ENCODE measurements at places on chromosomes 1 and 21.

- no peak for DNase-seq
Measured at GRCh38 chr1:206662396-206663092, 22.2 kb upstream of the MAPKAPK2 start.

GRCh38 chr1:89310505-89310904, 37.8 kb upstream of the GBP5 start:
- DNase-seq = no peak

DNA sequence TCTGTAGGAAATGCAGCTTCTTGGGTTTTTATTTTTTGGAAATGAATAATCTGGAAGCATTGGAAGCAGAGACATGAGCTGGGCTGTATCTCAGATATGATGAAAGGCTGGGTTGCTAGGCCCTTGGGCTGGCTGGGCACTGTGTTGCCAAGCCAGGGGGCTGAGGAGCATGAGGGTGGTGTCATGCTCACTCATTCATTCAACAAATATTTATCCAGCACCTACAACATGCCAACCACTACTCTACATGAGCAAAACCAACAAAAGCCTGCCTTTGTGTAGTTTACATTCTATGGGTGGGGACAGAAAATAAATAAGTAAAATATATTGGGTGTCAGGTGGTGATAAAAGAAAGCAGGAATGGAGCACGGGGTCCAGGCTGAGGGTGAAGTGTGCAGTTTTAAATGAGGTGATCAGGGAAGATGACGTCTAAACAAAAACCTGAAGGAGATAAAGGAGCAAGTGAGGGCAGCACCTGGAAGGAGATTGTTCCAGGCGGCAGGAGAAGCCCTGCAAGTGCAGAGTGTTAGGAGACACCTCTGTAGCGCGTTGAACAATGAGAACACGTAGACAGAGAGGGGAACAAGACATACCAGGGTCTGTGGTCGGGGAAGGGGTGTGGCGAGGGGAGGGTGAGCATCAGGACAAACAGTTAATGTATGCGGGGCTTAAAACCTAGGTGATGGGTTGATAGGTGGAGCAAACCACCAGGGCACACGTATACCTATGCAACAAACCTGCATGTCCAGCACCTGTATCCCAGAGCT, 10.9 kb downstream of the TAGLN2 start:
- no peak for DNase-seq

- DNase-seq = no peak
Measured at GRCh38 chr1:40495315-40495903, 13.2 kb upstream of the EXO5 start.

DNA sequence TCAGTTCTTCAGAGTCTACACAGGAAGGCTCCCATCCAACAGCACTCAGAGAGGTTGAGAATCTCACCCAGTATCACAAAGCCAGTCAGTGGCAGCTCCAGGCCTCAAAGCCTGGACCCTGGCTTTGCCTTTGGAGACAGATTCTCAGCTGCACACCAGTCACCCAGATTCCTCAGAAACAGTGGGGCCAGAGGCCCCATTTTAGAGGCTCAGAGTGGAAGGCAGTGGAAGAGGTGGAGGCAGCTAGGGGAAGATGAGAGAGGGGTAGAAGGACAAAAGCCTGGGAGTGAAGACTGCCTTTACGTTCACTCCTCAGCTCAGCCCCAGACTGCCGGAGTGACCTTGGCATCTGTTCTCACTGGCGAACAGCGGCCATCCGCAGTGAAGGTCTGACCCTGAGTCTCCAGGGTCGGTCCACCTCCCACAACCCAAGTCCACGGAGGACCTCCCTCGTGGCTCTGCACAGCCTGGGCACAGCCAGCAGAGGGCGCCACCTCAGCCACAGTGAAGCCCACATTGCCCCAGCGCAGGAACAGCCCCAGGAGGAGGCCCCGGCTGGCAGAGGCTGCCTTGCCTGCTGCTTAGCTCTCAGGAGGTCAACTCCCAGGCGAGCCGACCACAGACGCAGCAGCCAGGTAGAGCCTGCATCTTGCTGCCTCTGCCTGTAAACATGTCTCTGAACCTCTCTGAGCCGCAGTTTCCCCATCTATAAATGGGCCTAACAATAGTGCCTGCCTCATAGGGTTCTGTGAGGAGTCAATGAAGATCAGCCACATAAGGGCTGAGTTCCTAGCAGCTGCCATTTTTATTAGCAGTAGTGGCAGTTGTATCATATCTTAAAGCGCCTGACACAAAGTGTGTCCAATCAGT, 5.9 kb upstream of the FNDC5 start:
- DNase-seq = peak; percentile 24

GRCh38 chr21:38980416-38981313, 174.9 kb downstream of the ETS2 start:
- no peak for DNase-seq

DNA sequence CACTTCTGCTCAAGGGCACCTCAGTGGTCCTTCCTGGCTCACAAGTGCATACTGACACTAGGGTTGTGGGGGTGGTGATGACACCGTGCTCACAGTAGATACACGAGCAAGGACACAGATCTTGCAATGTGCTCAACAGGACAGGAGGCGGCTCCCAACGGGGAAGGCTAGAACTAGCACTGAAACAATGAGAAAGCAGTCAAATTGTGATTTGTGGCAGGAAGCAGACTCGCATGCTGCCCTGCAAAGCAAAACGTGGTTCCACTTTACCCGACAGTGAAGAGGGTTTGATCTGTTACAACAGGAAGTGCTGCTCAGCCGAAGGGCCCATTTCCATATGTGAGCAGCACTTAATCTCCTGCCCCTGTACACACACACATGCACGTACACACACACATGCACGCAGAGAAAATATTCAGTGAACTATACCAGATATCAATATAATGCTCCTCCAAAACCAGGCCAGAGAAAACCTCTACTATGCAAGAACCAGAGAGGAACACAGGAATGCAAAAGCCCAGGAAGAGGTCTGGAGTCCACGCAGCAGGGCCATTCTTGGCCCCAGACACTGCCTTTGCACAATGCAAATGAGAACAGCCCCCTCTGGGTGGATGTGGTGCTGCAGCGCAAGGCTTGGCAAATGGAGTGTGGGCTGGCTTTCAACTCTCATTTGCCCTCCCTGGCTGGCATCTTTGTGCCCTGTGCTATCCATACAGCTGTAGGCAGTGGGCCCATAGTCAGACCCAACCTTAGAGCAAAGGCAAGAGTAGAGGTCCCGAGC, 47.1 kb downstream of the KANK4 start:
- DNase-seq = no peak

DNA sequence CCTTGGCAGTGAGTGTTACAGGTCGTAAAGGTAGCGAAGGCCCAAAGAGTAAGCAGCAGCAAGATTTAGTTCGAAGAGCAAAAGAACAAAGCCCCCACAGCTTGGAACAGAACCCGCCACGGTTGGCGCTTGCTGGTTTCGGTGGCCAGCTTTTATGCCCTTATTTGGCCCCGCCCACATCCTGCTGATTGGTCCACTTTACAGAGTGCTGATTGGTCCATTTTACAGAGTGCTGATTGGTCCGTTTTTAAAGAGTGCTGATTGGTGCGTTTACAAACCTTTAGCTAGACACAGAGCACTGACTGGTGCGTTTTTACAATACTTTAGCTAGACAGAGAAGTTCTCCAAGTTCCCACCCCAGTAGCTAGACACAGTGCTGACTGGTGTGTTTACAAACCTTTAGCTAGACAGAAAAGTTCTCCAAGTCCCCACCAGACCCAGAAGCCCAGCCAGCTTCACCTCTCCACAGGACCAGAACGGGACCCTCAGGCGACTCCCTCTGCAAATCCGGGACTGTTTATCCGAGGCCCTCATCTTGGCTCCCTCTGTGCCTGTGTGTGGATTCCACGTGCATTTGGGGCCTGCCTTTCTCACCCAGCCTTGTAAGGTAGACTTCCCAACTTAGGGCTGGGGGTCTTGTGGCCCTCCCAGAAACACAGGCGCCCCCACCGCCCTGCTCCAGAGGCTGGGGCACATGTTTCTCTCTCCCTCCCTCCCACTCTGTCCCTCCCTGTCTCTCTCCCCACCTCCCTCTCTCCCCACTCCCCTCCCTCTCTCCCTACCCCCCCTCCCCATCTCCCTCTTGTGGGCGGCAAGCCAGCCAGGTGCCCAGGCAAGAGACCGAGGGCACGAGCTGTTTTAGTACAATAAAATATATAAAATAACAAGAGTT, 12.6 kb downstream of the FTCD start:
- DNase-seq = no peak

DNA sequence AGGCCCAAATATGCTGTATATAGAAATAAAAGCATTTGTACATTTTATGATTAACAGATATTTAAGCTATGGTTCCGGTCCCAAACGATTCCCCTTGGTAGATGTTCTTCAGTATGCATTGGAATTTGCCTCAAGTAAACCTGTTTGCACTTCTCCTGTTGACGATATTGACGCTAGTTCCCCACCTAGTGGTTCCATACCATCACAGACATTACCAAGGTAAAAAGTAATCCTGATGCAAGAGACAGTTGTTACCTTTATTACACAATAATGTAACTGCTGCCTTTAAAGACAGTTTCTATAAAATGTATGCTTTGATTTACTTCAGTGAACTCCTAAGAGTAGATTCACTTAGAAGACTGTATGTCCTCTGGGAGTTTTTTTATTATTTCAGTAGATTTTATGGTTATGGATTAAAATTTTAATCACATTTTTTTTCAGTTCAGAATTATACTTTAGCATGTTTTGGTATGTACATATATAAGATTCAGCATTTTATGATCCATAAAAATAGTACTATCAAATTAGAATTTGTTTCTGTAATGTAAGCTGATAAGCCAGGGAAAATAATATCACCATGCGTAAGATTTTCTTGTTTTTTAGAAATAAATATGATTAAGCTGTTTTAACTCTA, 96.5 kb downstream of the USP25 start:
- DNase-seq = peak; percentile 72

DNA sequence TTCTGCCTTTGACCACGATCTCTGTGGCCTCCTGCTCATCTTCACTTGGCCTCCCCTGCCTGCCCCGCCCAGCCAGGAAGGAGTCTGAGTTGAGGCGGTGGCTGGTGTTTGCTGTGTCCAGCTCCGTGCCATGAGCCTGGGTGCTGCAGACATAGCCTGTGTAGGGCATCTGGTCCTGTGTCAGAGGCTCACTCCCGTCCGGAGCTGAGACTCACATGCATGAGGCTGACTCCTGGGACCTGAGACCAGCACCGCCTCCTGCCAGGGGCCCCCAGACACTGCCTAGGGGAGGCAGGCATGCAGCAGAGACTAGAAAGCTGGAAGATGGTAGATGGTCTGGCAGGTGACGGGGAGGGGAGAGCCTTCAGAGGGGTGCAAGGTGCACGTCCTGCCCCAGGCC, 52.2 kb upstream of the TTC34 start:
- no peak for DNase-seq

DNA sequence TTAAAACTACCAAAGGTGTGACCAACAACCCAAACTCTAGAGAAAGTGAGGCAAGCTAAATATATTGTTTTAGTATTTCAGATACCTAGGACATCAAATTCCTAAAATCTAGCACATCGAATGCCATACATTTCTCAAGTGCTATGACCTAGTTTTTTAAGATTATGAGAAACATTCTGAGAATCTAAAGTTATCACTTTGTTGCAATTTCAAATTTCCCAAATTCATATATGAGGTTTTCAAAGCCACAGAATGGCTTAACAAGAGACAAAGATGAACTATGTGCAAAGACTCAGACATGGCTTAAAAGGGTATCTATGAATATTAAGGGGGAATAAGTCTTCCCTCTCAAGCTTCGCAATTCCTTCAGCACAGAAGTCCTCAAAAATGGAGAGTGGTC, 6.8 kb downstream of the SCYL3 start:
- DNase-seq = no peak

GRCh38 chr1:162361349-162361748, 15.3 kb downstream of the SPATA46 start:
- DNase-seq = no peak

DNA sequence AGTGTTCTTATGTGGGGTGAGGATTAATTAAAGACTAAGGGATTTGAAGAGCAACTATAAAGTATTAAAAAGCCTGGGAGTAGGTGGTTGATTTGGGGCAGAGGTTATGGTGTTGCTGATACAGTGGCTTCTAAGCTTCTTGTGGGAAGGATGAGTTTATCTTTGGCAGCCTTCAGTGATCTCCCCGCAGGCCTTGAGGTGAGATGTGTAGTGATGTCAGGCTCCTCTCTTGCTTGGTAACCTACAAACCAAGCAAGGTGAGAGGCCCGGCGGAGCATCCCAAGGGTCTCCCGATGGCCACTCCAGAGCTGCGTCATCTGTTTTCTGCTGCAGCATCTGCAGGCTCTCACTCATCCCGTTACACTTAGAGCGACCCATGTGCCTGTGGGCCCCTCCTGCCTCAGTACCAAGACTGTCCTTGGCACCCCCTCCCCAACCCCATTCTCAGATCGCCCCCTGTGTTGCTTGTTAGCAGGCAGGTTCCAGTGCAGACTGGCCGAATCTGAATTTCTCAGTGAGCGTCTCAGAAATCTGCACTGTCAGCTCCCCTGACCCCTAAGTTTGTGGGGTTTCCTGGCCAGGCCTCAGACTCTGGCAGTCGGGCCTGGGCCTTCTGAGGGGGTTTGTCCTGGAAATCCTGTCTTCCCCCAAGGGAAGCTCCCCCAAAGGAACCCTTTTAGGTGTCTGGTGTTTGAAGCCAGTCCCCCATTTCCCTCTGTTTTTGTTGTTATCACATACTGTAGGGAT, 77.9 kb downstream of the GALNT2 start:
- no peak for DNase-seq

DNA sequence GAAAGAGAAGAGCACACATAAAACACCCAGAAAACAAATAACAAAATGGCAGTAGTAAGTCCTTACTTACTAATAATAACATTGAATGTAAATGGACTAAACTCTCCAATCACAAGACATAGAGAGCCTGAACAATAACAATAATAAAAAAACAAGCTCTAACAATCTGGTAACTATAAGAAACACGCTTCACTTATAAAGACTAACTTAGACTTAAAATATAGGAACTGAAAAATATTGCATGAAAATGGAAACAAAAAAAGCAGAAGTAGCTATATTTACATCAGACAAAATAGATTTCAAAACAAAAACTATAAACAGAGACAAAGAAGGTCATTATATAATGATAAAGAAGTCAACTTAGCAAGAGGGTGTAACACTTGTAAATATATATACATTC, 83.1 kb upstream of the LYPLAL1 start:
- DNase-seq = no peak

DNA sequence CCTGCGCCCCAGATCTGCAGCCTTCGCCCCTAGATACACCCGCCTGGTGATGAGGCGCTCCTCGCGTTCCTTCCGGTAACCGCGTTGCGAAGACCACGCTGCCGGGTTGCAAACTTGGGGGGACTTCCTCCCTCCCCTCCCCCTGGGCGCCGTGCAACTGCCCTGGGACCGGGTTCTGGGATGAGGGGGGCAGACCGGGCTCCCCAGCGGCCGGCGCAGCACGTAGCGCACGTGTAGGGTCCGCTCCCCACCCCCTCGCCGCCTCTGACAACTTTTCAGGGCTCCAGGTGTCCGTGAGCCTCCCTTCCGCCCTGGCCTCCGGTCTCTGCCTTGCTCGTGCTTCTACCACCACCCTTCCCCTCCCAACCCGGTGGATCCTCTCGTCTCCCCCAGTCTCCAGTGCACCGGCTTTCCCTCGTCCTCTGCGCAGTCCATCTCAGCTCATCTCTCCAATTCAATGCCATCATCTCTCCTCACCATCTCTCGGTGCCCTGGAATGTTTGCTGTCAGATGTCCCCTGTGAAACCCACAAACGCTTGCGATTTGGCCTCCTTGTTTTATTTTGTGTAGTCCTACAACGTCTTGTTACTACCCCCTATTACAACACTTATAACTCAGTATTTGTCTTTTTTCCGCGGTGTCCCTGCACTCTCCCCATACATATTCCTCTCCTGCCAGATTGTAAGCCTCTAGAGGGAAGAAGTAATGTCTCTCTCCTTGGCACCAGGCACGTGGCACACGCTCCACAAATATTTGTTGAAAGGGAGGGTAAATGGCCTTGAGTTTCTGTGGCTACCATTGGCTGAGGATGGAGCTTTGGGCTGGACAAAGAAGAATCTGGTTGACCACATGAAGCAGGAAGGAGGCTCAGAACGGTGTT, 782 bp downstream of the PCAT6 start:
- peak; percentile 29 for DNase-seq
